ENCODE measurements at places on chromosomes 2 and 18.

GRCh38 chr2:18651842-18652774 is 62.7 kb upstream of the NT5C1B start:
- DNase-seq, result no peak

- DNase-seq, result no peak
Observed at GRCh38 chr2:98093611-98094010, 6.6 kb downstream of the VWA3B start.

DNA sequence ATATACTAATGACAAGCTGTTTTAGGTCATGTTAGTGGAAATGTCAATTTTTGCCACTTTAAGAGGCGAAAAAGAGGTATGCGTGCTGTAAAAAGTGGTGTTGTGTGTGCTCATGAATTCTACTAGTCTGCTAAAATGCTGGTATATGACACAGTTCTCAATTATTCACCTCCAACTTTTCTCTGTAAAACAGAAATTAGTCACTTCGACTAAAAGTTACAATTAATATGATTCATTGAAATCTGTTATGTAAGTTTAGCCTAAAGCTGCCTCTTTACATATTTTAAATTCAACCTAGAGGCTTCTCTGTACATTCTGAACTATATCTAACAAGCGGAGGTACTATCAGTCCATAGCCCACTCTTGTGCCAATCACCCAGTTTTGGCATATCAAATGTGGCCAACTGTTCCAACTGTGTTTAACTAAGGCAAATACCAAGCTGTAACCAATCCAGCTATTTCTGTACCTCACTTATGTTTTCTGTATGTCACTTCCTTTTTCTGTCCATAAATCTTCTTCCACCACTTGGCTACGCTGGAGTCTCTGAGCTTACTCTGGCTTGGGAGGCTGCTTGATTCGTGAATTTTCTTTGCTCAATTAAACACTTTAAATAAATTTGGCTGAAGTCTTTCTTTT is 20.8 kb downstream of the BAZ2B start:
- DNase-seq, result no peak

DNA sequence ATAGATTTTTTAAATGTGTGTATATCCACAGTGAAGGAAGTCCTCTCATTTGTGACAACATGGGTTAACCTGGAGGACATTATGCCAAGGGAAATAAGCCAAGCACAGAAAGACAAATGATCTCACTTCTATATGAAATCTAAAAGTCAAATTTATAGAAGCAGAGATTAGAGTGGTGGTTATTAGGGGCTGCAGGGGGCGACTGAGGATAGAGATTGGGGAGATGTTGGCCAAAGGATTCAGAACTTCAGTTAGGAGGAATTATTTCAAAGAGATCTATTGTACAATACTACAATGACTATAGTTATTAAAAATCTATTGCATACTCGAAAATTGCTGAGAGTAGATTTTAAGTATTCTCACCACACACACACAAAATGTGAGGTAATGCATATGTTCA is 252.4 kb upstream of the SLC39A10 start:
- no peak for DNase-seq

GRCh38 chr2:47656715-47657600 is 126.0 kb upstream of the MSH6 start:
- DNase-seq, result no peak

GRCh38 chr2:185689906-185690539 is 48.6 kb upstream of the FSIP2 start:
- no peak for DNase-seq
